ENCODE measurements at places on chromosomes 12 and 14.
A peak's percentile ranks its signal among the peaks of the same experiment; 100 is the strongest.

DNA sequence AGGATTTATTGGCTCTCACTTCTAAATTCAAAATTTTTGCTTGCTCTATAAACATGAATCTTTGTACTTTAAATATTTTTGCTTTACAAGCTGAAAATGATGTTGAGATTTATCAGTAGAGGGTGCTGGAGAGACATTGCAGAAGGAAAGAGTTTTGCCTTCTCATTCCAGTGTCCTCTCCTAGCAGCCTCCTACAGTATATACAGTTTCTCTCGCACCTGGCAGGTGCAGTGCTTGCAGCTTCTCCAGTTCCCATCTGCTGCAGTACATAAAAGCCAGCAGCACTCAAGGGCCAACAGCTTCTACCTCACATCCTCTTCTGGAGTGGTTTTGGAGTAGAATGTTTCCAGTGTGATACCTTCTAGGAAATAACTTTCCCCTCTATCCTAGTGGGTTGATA, 601.8 kb upstream of the ATXN7L3B start:
- DNase-seq: no peak

GRCh38 chr12:12048714-12049113, 22.0 kb upstream of the BCL2L14 start:
- no peak for DNase-seq

- DNase-seq: no peak
Observed at GRCh38 chr12:66763467-66763866, 84.6 kb upstream of the GRIP1 start.

- no peak for DNase-seq
Observed at GRCh38 chr14:64951724-64952123, 9.2 kb upstream of the GPX2 start.

- DNase-seq: no peak
Observed at GRCh38 chr12:51262758-51263177, 7.4 kb downstream of the SMAGP start.

GRCh38 chr14:32254952-32255679, 52.0 kb upstream of the RNU6-8 start:
- DNase-seq: peak; percentile 69

- DNase-seq: no peak
Observed at GRCh38 chr12:7667125-7667524, 1.4 kb upstream of the APOBEC1 start.

- no peak for DNase-seq
Observed at GRCh38 chr14:100790502-100791347, 35.2 kb upstream of the MEG3 start.

DNA sequence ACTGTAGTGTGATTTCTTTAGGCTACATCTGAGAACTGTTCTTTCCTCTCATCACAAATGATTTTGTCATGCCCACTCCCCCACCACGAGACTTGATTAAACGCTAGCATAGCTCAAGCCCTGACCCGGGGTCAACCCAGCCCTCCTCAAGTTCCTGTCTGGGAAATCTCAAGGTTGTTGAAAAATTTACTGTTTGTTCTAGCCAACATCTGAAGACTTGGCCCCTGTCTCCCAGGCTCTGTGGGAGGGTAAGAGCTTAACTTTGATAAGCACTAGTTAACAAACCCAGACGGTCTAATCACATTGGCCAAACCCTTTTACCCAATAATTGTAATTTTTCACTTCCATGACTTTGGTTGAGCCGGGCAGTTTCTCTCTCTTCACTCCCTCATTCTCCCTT, 86.2 kb upstream of the AMIGO2 start:
- DNase-seq: no peak

GRCh38 chr12:6424008-6424347, 20.8 kb upstream of the CD27 start:
- DNase-seq: no peak

DNA sequence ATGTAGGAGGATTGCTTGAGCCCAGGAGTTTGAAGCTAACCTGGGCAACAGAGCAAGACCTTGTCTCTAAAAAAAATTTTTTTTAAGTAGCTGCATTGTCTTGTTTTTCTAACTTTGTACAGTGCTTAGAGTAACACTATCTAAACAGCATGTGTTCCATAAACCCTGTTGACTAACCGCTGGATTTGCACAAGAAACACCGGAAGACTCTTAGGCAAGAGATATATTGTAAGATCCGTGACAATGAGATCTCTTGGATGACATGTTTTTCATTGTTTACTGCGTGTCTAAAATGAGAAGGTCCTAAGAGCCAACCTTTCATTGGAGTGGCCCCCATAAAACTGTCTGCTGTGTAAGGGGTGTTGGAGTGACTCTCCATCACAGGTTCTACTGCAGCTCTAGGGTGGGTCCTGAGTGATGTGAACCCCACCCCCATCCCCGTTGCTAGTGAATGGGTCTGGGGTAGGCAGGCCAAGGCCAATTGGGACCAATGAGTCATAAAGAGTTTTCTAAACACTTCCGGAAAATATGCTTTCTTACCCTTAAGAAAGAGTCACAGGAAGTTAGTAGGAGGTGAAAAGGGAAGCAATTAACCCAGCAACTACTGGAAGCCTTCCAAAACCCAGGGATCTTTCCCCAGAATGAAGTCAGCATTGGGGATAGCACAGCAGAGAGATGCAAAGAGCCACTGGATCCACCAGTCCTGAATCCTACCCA, 24.3 kb upstream of the PCNX1 start:
- no peak for DNase-seq

DNA sequence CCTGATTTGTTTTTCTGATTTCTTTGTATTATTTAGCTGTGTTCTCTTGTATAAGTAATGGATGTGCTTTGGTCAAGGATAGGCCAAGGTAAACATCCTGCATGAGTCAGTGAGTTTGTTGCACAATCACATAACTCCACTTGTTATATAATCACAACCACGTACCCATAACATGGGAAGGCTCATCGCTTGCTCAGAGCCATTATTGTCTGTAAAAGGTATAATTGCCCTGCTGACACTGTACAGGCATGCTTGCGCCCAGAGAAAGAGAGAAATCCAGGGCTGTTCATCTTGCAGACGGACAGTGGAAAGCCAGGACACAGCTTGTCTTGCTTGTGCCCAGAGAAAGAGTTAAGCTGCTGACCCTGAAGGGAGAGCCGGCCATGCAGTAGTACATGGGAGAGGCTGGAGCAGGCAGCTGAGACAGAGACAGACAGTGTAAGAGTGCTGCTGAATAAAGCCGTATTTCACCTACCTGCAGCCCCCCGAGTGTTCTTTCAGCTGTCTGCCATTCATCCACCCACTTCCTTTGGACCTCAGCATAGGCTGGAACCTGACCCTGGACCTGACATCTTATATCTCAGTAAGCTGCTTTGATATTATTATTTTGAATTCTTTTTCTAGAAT, 174.7 kb upstream of the DAAM1 start:
- no peak for DNase-seq

DNA sequence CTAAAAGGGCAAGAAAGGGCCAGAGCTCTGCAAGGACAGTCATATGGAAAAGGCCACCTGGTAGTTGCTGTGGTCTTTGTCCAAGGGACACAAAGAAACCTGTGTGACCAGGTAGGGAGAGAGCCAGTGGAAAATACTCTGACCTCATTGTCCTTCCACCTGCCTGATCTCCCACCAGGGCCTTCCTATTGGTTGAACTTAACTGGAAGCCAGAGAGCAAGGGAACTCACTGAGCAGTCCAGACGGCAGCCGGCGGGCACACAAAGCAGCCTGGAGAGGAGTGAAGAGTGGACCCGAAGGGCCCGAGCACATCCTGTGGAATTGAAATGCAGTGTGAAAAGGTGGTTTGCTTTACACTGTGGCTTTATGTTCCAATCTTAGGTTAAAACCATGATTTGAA, 120.7 kb downstream of the SLC25A21 start:
- DNase-seq: no peak

GRCh38 chr12:115444346-115444745, 760.4 kb upstream of the TBX3 start:
- DNase-seq: no peak

- DNase-seq: no peak
Observed at GRCh38 chr12:28650906-28651305, 460.6 kb downstream of the CCDC91 start.

- DNase-seq: no peak
Observed at GRCh38 chr12:107967170-107967569, 161.9 kb upstream of the WSCD2 start.

DNA sequence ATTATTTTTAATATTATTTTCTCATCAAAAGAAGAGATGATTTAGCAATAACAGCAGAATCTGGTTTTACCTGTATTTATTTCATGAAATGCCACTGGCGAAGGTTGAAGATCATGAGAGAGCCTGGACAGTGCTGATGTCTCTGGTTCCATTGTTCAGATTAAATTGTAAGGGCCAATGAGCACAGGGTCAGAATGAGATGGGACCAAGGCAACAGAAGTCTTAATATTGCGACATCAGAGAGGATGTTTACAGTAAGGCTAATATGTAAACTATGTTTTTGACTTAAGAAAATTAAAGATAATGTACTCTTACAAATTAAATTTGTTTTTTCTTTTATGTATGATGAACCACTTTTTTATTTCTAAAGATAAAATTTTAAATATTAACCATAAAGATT, 35.2 kb upstream of the KLRD1 start:
- DNase-seq: no peak

DNA sequence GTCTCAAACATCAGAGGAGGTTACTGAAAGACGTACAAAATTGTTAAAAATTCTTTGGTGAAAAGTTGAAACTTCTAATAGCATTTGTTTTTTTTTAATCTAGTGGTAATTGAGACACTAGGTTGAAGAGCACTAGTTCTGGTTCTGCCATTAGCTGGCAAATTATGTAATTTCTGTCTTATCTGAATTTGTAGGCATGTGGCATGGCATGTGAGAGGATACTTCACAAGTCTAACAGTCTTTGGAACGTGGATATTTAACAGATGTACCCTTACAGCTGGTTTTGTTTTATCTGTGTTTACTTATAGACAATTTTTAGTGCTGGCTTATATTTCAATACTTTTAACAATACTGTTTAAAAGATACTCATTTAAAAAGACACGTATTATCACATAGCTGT, 6.0 kb downstream of the SNAPC1 start:
- DNase-seq: no peak

GRCh38 chr12:92210071-92210470, 64.4 kb upstream of the BTG1 start:
- no peak for DNase-seq

- no peak for DNase-seq
Observed at GRCh38 chr12:77924703-77925102, 94.0 kb downstream of the NAV3 start.

DNA sequence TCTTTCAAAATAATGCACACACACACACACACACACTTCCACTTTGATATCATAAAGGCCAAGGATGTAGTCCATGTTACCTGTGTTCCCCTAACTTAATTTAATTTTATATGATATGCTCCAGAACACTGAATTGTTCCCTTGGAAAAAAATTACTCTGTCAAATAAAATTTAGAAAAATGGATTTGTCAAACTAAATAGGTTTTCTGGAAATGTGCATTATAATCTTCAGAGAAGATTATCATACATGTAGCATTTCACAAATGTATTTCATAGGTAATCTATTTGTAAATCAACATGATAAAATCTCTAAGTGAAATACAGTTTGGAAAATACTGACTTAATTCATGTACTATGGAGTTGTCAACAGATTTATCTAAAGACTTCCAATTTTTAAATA, 68.6 kb downstream of the CNTN1 start:
- DNase-seq: no peak

DNA sequence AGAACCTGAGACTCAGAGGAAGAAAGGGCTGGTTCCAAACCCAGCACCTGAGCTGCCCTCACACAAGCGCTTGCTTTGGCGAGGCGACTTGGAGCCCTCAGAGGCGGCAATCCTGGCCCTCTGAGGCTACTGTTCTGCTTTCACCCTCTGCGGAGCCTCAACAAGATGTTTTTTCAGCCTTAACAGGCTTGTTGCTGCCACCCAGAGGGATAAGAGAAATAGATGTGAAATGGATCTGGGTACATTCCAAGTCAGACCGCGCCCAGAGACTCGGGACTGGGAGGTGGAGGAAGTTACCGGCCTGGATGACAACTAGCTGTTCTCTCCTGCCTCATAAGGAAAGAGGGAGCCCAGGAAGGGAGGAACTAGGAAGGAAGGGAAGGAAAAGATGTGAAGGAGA, 89.6 kb downstream of the TTC7B start:
- peak; percentile 85 for DNase-seq

DNA sequence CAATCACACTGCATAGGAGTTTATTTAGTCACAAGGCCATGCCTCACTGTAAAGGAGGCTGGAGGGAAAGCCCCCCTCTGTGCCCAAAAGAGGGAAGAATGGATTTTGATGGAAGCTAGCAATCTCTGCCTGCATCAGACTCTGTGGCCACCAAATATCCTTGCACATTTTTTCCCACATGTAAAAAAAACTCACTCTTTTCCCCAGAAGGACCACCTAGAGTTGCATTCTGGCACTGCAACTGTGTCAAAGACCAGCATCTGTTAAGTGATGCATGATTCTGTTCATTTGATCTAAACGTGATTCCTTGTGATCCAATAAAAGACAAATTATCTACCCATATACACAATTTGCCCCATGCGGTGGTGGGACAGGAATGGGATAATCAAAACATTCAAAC, 8.0 kb downstream of the RHOJ start:
- DNase-seq: no peak

- DNase-seq: no peak
Observed at GRCh38 chr14:95994593-95994928, 44.6 kb upstream of the C14orf132 start.

- no peak for DNase-seq
Observed at GRCh38 chr14:99125616-99126431, 146.2 kb downstream of the BCL11B start.

DNA sequence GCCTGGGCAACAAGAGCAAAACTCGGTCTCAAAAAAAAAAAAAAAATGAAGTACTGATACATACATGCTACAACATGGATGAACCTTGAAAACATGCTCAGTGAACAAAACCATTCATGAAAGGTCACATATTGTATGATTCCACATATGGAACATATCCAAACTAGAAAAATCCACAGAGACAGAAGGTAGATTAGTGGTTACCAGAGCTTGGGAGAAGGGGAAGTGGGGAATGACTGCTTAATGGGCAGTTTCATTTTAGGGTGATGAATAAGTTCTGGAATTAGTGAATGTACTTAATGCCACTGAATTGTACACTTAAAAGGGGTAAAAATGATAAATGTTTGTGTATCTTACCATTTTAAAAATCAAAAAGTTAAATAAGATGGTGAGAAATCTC, 2.7 kb downstream of the ITGB7 start:
- DNase-seq: no peak
